ENCODE measurements at places on chromosomes 1 and 21.

DNA sequence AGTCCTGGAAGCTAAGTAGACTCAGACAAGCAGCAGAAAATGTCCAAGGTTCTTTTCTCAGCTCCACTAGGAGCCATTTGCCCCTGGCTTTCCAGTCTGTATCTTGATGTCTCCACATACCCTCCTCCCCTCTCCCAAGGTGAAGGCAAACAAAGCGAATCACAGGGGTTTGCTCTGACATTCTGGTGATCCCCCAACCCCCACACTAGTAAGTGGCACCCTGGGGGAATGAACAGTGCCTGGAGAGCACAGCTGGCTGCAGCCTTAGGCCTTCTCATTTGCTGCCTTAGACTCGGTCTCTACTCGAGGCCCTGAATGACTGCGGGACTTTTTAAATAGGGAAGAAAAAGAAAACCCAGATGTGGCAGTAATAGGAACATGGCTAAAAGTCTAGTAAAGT is 15.3 kb downstream of the ERI3 start:
- DNase-seq, result no peak

DNA sequence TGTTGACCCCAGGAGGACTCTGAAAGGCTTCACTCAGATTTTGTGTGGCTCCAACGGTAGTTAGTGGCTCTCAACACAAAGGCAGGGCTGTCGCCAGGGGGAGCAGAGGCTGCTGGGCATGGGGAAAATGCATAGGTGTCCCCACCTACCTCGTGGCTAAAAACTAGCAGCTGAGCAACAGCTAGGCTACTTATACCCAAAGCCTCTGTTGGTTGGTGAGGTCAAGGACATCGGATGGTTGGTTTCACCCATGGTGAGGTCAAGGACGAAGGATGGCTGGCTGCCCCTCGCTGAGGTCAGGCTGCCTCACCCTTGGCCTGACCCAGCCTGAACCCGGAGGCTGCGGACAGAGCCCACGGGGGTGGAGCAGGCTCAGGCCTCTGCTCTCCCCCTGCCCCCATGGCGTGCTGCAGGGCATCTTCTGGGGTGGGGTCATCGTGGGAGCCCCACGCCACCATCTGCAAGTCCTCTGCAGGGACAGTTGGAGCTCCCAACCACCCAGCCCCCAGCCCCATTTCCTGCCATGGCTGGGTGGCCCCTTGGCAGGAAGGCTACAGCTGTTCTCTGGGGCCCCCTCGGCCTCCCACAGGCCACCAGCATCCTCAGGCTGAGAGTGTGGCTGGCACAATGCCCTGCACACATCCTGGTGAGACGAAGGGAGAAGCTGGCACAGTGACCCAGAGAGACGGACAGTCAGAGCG is 8.5 kb upstream of the GNB1 start:
- no peak for DNase-seq

- DNase-seq, result no peak
These were observed 726.2 kb downstream of the USP25 start for GRCh38 chr21:16455978-16456377.

DNA sequence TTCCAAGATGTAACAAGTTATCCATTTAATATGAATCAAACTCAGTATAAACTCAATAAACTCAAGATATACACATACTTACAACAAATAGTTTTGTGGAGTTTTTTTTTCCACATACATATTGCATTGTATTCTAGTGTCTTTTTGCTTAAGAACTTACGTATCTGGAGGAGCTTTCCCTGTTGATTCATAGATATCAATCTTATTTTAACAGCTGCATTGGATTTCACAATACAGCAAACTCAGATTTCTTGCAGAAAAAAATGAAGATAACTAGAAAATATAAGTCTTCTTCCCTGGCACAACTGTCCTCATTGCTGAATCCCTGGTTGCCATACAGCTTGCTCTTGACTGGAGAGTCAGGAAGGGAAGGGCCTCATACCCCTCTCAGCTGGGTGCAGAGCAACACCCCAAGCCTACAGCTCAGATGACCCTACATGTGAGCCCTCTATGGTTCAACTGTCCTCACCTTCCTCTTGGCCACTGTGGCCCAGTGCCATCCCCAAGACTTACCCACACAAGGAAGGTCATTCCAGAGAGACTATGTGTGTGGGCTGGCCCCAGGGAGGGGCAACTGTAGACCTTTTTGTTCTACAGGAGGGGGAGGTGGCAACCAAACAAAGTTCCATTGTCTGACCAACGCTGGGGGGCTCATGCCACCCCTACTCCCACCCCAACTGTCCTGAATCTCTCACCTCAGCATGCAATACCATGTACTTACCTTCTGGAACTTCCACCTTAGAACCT is 1.7 kb downstream of the MPZ start:
- DNase-seq, result no peak
